Femur (tissue), 1 donor: ENCODE measurements at places on chromosomes 7 and 10.

GRCh38 chr10:74175510-74176379 is 24.7 kb downstream of the ADK start:
- DNase-seq = no peak

DNA sequence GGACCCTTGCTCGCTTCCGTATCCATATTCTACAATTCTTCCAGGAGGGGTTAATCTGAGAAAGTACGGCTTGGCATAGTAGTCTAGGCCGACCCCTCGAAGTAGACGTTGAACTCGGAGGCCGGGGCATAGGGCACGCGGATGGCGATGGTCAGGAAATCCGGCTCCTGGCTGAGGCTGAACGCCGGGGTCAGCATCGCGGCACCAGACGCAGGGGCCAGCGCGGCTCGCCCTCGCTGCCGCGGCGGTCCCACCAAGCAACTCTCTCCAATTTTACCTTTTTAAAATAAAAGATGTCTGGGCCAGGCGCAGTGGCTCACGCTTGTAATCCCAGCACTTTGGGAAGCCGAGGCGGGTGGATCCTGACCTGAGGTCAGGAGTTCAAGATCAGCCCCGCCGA is 7.3 kb upstream of the SGMS1 start:
- no peak for DNase-seq

DNA sequence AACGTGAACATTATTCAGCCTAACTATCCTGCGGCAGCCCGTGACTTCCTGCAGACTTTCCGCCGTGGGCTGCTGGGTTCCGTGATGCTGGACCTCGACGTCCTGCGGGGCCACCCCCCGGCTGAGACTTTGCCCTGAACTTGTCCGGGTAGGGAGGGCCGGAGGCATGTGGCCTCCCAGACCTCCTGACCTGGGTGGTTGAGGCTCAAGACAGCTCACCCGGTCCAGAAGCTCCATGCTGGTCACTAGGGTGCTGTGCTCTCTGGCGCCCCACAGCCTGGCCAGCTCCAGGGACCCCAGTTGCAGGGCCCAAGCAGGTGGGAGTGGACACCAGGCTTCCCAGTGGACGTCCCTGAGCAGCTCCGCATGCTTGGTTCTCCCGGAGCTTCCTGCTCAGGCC is 4.4 kb downstream of the SPRN start:
- no peak for DNase-seq

- DNase-seq = peak; percentile 10
Measured at GRCh38 chr7:45146531-45147379, 10.8 kb upstream of the RAMP3 start.

GRCh38 chr10:110305767-110306451 is 1.2 kb upstream of the SMNDC1 start:
- DNase-seq = peak; percentile 48

DNA sequence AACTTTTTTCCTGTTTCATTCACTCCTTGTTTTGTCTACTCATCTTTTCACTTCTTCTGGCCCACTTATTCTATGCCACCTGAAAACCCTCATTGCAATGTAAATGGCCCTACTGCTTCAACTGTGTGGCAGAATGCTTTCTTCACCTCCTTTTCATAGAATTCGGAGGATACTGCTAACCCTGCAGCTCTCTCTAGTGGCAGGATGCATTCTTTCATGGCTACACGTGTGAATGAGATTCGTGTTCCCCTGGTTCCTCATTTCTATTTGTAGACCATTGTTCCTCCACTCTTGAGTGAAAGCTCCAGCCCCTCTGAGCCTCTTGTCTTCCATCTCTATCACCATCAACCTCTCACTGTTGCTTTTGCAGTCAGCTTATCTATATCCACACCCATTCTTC is 20.9 kb upstream of the CYP26C1 start:
- DNase-seq = no peak
